ENCODE measurements at places on chromosomes 4 and X.

- no peak for DNase-seq
Measured at GRCh38 chr4:183335369-183335940, 13.2 kb upstream of the CLDN24 start.

GRCh38 chr4:19254486-19254885 is 997.2 kb upstream of the SLIT2 start:
- no peak for DNase-seq

DNA sequence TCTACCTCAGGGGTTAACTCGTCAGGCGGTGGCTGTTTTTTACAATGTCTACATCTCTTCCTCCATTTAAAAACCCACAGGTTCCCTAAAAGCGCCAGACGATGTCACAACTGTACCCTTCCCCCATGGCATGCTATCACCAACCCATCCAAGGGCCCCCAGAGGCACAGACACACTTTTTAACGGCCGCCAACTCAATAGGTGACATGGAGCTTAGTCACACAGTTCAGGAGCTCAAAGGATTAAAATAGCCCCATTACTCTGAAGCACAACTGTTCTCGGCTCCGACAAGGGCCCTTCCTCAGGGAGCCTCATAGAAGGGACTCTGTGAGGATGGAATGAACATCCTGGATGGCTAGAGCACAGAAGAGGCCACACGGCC is 12.4 kb downstream of the SH3KBP1 start:
- DNase-seq: no peak

- no peak for DNase-seq
Measured at GRCh38 chrX:57573754-57574153, 18.1 kb upstream of the ZXDB start.

DNA sequence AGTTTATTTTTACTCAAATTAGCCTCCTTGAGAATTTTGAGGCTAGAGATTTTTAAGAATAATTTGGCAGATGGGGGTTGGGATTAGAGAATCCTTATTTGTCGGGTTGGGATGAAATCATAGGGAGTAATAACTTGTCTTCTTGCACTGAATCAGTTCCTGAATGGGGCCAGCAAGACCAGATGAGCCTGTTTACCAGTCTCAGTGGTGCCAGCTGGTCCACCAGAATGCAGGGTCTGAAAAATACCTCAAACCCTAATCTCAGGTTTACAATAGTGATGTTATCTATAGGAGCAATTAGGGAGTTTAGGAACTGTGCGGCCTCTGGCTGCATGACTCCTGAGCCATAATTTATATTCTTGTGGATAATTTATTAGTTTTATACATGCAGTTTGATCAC is 705.9 kb upstream of the AGA start:
- no peak for DNase-seq

DNA sequence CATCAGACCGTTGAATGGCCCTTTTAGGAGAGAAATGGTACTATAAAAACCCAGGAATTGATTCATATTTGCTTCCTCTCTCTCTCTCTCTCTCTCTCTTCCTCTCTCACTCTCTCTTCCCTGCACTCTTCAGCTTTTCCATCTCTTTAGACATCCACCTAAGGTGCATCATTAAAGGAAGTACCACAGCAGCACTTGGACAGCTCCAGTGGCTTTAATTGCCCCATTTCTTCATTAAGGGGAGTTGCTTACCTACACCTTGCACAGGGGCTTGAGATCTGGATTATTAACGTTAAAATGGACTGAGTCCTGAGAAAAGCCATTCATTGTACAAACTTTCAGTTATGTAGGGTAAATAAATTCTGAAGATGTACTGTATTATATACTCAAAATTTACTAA is 323.6 kb downstream of the AFF2 start:
- no peak for DNase-seq

DNA sequence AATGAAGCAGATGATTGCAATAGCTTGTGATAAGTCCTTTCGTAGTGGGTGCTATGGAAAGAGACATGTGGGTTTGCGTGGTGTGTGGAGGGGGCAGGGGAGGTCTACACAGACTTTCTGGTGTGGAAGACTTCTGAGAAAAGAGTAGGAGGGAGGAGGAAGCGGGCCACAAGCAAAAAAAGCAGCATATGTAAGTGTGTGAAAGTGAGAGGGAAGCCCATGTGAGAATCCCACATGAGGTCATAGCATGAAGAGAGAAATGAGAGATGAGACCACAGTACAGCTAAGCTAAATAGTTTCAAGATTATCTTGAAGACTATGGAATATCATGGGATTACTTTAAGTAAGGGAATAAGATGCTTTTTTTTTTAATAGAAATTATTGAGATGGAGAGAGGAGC is 2039.9 kb upstream of the TENM3 start:
- no peak for DNase-seq

DNA sequence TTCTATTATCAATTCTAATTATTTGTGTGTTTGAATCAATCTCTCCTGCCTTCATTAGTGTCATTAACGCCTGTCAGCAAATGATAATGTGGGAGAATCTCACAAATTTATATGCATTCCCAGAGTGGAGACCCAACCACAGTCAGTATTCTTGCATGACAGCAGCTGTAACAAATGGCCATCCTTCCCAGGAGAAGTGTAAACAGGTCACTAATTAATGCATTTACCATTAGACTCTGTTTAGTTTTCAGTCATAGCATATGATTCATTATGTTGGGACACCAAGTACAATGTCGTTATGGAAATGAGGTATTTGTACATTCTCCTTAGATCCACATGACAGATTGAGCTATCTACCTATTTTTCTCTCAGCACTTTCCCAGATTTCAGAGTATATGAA is 50.5 kb downstream of the CT47B1 start:
- no peak for DNase-seq

DNA sequence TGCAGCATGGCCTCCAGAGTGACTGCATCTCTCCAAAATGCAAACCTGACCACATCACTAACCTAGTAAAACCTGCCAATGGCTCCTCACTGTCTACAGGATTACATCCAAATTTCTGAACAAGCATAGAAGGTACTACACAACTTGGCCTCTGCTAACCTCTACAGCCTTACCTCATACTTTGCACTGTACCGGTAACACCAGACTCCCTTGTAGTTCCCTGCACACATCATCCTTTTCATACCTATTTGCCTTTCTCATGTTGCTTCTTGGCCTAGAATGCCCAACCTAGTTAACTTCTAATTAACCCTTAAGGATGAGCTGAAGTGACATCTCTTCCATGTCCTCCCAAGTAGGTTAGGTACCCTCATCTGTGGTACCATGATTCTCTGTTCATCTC is 33.4 kb upstream of the KCNE5 start:
- no peak for DNase-seq

GRCh38 chr4:111921714-111922113 is 223.5 kb upstream of the FAM241A start:
- no peak for DNase-seq

DNA sequence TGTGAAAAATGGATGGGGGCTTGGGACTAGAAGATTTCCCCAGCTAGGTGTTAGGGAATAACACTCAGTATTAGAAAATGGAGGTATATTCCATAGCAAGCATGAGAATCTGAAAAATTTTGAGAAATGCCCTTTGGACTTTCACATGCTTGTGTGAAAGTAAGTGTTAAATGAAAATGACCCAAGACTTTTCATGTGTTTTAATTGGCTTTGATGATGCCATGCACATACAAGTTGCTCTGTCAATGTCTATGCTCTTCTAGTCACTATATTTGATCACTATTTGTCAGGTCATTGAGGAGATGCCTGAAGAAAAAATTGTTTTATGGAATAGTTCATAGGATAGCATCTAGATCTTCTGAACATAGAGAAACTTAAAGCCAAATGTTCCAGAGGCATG is 147.6 kb downstream of the SH2D1A start:
- no peak for DNase-seq

GRCh38 chr4:17817027-17817426 is 6.2 kb downstream of the NCAPG start:
- no peak for DNase-seq

DNA sequence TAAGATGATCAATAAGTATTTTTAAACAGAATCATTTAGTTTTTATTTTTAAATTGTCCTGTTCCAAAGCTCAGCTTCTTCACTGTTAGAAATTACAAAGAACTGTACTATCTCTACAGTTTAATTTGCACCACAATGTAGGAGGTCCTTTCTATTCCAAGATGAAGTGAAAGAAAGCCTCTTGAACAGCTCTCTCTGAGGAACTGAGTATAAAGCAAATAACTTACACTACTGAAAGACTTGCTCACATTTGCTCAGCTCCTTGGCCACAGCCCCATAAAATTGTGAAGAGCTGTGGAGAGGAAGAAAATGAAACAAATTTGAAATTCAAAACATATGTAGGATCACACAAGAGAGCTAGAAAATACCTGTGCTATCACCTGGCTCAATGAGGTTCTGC is 68.6 kb downstream of the ENPEP start:
- no peak for DNase-seq

DNA sequence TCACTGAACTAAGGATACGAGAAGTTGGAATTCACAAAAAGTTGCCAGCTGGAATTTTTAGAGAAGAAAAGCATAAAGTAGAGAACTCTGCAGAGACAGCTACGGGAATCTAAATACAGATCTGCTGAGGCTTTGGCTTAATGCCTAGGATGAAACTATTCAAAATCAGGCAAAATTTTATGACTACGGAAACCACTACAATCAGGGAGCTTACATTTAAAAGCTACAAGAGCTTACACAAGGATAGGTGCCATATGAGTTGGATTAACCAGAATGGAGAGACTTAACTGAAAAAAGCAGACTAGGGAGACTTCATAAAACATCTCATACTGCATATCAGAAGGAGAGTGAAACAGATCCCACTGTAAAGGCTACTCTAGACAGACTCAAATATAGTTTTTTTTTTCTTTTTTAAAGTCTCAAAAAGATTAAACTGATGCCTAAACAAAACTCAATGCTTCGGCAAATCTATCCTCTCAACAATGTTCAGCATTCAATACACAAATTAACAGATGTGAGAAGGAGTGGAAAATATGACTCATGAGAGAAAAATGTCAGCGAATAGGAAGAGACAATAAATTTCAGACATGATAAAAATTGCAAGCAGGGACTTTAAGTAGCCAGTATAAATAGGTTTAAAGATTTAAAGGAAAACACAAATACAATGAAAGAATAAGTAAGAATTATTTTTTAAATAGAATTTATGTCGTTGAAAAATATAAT is 586.1 kb downstream of the FSTL5 start:
- DNase-seq: no peak

GRCh38 chr4:6278801-6279197 is 9.1 kb downstream of the WFS1 start:
- DNase-seq: no peak

DNA sequence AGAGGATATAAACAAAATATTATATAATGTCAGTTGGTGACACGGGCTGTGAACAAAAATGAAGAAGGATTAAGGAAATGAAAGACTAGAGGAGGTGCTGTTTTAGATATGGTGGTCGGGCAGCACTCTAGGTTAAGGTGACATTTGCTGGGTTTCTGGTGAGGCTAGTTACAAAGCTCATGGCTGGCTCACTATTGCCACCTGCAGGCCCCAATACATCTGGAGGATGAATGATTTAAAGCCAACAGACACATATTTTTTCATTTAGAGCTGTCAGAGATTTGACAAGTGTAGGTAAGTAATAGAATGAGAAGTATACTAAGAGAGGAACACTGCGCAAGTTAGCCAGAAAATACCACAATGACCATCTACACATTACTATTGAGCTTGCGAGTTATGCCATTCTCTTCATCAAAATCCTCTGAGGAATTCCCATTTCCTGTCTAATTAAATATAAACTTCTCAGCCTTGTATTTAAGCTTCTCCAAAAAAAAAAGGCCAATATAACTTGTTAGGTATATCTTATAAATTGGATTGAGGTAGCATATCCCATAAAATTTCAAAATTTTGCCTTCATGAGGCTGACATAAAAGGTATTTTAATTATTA is 6.4 kb upstream of the FGG start:
- no peak for DNase-seq

- DNase-seq: no peak
Measured at GRCh38 chr4:98199247-98199646, 56.0 kb upstream of the STPG2 start.

DNA sequence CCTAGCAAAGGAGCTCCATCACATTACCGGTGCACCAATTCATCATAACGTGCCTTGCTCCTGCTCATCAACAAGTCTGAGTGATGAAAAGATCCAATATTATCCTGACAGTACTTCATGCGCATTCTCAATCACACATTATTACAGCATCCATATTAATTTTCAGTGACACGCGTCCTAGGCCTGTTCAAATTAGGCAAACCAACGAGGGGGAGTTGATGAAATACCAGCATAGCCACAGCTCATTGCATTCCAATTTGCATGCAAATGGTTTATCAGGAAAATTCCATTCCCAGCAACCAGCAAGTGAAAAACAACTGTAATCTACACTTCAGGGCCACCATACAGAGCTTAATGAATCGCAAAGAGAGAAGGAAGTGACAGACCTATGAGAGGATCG is 236.9 kb downstream of the DCLK2 start:
- no peak for DNase-seq

GRCh38 chr4:164058776-164059445 is 564.4 kb downstream of the TMA16 start:
- no peak for DNase-seq

DNA sequence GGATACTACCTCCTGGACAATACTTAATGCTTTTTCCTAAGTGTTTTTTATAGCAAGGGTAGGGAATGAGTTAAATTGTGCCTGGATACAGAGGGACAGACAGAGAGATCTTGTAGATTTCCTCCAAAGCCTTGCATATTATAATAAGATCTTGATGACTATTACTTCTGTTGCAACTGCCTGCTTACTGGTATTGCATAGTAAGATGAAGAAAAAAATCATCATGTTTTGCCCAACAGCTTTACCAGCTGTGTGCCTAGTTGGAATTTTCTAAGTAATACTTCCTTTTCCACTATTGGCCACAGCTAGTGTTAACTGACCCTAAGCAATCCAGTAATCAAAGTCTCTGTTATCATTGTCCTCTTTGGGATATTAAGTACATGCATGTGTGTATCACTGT is 139.0 kb downstream of the DCK start:
- no peak for DNase-seq

- no peak for DNase-seq
Measured at GRCh38 chrX:9133426-9133825, 99.5 kb upstream of the FAM9B start.

GRCh38 chrX:10597871-10598270 is 22.5 kb downstream of the MID1 start:
- no peak for DNase-seq

DNA sequence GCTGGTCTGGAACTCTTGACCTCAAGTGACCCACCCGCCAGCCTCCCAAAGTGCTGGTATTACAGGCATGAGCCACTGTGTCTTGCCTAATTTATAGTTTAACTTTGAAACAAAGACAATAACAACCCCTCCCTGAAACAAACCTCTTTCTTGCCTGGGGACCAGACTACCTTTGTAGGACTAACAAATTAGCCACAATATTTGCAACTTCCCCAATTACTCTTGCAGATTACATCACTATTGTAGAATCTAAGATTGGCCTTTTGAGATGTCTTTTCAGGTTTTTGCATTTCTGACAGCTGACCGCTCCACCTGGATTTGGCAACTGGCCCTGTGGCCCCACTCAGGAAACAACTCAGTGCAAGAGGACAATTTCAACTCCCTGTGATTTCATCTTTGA is 84.8 kb downstream of the AKAP4 start:
- DNase-seq: no peak

- no peak for DNase-seq
Measured at GRCh38 chrX:17470136-17470535, 95.1 kb downstream of the NHS start.

GRCh38 chr4:171288816-171289432 is 524.3 kb upstream of the GALNTL6 start:
- no peak for DNase-seq

GRCh38 chrX:92260102-92260501 is 480.9 kb downstream of the PCDH11X start:
- DNase-seq: no peak

GRCh38 chr4:68460085-68460484 is 12.8 kb downstream of the TMPRSS11E start:
- no peak for DNase-seq

All from stimulated activated CD4-positive, alpha-beta T cell treated with anti-CD3 and anti-CD28 coated beads, TNF-alpha, amount 100 ng/mL, for 1 hour (primary cell).